ENCODE measurements at places on chromosomes 1 and 21. TPM values are rescaled to one million over a fixed set of nuclear protein-coding genes. Genes with fewer than 3 reads are reported as not detected.

GRCh38 chr1:36656271-36656670 is 173.6 kb upstream of the CSF3R start:
- H3K4me1 ChIP-seq: no peaks in the 10 kb centered on the region
- H3K4me3 ChIP-seq: no peak overlapping the region
- no peaks in the 10 kb centered on the region for H3K36me3 ChIP-seq
- no peak overlapping the region for H3K27ac ChIP-seq
- no peak for DNase-seq
- no peaks in the 10 kb centered on the region for H3K27me3 ChIP-seq

- no peaks in the 10 kb centered on the region for H3K4me1 ChIP-seq
- H3K27ac ChIP-seq: no peak overlapping the region
- DNase-seq: no peak
- H3K4me3 ChIP-seq: no peak overlapping the region
- H3K36me3 ChIP-seq: no peaks in the 10 kb centered on the region
- no peaks in the 10 kb centered on the region for H3K27me3 ChIP-seq
Measured at GRCh38 chr1:18751425-18751824, 108.0 kb downstream of the TAS1R2 start.

UBL4B gene
- not detected for total RNA-seq

GRCh38 chr1:114466334-114467014 is 44.5 kb downstream of the TRIM33 start:
- DNase-seq: no peak
- peaks cover 28% of the 10 kb centered on the region for H3K4me1 ChIP-seq
- H3K36me3 ChIP-seq: no peaks in the 10 kb centered on the region

- H3K27me3 ChIP-seq: no peaks in the 10 kb centered on the region
- no peak for DNase-seq
- H3K4me1 ChIP-seq: no peaks in the 10 kb centered on the region
- H3K27ac ChIP-seq: no peak overlapping the region
- no peaks in the 10 kb centered on the region for H3K36me3 ChIP-seq
Measured at GRCh38 chr1:100883963-100884362, 10.7 kb downstream of the EXTL2 start.

RBM15 gene
- 54.0 TPM for total RNA-seq

GRCh38 chr1:209202830-209203532 is 380.5 kb upstream of the CAMK1G start:
- H3K27ac ChIP-seq: no peak overlapping the region
- H3K4me3 ChIP-seq: no peak overlapping the region
- H3K27me3 ChIP-seq: peaks cover 3% of the 10 kb centered on the region
- no peak for DNase-seq
- no peaks in the 10 kb centered on the region for H3K36me3 ChIP-seq
- H3K4me1 ChIP-seq: no peaks in the 10 kb centered on the region
